ENCODE measurements at places on chromosomes 6 and 20.

GRCh38 chr6:132948889-132949288, 134.5 kb downstream of the RPS12 start:
- DNase-seq, result no peak

GRCh38 chr20:9331707-9332435, 182.5 kb upstream of the LAMP5 start:
- no peak for DNase-seq

DNA sequence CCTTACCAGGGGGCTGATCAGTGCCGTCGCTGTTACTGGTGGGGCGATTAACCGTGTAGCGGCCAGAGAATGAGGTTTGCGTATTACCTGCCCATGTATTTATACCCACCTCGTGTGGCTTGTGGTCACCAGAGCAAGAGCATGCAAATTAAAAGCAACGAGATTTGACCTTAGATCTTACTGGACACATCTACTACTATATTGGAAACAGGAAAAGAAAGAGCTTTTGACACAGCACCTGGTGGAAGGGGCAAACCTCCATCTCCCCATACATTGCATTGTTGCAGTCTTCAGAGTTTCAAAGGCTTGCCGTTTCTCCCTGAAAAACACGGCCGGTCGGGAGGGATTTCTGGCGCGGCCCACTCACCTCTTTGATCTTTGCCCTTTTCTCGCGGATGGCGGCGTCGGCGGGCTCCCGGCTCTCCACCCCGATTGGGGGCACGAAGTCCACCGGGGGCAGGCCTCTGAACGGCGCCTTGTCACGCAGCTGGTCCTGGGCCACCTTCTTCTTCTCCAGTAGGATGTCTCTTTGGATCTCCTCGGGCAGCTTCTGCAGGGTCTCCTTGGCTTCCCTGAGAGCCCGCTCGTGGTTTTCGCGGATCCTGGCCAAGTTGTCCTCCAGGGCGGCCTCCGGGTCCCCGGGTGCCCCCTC, 1.3 kb downstream of the MAN1A1 start:
- DNase-seq, result peak; percentile 67

DNA sequence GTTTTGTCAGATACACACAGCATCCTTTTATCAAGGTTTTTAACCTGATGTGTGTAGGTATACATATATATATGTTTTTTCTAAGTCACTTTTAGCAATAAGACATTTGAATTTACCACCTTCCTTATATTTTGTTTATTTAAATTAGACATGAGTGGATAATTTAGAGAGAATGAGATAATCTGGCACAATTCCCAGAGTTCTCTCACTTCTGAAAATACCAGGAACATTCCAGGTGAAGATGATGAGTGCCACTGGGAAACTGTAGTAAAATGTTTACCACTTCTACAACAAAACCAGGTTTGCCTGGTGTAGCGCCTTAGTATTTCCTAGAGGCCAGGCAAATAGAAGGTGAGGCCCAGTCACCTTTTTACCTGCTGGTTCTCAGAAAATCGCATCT, 189.5 kb downstream of the TMEM242 start:
- DNase-seq, result no peak

- no peak for DNase-seq
These were observed 559.5 kb upstream of the PTCHD4 start for GRCh38 chr6:48670546-48670945.

GRCh38 chr6:144013486-144013909, 5.4 kb upstream of the PLAGL1 start:
- peak; percentile 66 for DNase-seq

DNA sequence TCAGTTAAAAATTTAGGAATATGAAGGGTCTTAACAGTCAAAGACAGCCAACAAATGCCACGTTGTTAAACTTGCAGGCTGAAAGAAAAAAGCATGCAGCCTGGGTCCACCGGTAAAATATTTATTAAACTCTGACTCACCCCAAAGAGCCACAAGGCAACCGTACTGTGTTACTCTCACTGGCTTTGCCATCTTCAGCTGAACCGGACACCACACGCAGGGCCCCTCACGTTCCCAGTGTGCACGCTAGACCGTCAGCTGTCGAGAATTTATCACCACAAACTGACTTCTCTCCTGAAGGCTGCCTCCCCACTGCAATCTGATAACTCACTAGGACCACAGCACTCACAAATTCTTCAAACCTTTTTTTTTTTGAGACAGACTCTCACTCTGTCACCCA, 30.7 kb downstream of the HUS1B start:
- DNase-seq, result no peak

GRCh38 chr6:111804627-111805235, 68.5 kb downstream of the FYN start:
- peak; percentile 62 for DNase-seq

DNA sequence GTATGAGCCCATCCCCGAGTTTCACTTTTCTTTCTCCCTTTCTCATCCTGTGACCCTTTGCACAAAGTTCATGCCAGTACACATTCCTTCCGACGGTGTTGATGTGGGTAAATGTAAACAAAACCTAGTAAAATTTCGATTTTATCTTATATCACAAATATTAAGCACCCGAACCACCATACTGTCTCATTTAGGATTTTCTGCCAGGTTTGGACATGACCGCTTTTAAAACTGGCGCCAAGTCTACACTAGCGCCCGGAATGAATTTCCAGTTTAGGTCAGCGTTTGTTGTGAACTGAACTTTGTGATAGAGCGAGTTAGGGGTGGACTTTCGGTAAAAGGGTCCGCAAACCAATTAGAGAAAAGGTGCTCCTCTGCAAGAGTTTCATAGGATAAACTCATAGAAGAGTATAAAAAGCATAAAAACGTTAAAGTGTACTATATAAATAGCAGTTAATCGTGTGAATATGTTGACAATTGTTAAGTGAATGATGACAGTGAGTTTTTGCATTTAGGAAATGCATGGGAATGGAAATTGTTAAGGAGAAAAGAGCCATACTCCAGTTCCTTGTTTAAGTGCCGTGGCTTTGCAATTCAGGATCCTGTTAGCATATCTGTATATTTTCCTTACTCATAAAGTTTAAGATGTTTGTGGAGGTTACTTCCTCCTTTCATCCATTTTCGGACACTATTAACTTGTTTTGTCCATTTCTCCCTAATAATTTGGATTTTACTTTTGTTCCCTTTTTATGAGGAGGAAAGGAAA, 937 bp downstream of the AKAP7 start:
- peak; percentile 7 for DNase-seq

DNA sequence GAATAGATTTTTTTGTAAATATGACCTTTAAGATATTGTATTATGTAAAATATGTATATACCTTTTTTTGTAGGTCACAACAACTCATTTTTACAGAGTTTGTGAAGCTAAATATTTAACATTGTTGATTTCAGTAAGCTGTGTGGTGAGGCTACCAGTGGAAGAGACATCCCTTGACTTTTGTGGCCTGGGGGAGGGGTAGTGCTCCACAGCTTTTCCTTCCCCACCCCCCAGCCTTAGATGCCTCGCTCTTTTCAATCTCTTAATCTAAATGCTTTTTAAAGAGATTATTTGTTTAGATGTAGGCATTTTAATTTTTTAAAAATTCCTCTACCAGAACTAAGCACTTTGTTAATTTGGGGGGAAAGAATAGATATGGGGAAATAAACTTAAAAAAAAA, 130.9 kb downstream of the SULF2 start:
- no peak for DNase-seq

DNA sequence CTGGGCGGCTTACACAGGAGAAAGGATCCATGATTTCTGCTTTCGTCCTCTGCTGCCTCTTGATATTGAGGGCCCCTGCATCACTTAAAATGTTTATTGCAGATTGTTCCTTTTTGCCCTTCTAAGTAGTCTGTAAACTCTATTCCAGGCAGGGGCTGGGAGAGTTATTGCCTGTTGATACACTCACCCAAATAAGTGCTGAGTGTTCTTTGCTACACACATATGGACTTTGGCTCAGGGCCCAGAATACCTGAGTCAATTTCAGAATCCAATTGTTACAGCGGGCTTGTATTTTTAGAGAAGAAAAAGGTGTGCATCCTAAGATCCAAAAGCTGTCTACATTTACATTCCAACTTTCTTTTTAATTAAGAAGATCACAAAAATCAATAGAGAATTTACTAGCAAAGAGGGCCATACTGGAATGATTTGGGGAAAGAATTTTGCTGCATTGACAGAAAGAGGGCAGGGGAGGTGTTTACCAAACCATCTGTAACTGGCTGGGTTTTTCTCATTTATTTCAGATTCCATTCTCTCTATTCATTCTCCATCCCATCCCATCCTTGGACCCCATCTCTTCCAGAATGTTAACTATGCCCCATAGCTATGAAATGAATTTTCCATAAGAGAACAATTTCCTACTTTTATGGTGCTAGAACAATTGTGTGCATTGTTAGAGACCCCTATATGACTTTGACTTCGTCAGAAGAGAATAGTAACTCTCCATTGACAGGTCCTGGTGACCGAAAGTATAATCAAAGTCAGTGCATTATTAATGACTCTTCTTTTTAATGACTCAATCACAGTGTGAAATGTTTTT, 959.9 kb upstream of the FLRT3 start:
- DNase-seq, result no peak

DNA sequence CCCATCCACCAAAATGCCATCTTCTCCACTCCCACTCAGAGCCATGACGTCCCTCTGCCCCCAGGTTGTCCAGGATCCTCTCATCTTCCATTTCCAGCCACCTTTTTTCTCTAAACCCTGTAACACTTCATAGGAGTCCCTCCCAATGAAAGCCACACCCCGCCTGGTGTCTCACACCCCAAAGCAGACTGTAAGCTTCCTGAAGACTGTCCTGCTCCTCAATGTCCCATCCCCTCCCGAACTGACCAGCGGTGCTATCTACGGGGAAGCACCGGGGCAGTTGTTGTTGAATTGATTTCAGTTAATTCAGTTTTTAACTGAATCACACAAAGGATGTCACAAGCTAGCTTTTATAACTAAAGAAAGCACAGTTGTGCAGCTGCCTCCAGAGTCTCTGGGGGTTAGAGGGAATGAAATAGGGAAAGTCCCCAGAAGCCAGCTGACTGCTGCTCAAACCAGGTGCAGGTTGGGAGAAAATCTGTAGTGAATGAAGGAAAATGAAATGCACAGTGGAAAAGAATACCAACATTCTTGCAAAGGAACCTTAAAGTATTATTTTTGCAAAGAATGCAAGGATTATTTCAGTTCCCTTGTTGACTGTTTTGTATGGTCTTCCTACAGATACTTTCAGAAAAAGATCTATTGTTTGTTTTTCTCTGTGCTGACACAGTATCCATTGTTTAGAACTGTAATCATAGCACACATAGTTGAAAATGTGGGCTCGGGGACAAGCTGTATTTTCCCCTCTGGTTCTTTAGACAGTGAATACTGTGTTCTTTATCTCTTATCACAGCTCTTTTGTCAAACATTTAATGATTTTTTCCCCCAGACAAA, 222.6 kb upstream of the QKI start:
- DNase-seq, result no peak

Measured in activated naive CD8-positive, alpha-beta T cell treated with anti-CD3 and anti-CD28 coated beads, Interleukin-2, amount 50 U/mL, for 24 hours (primary cell).